ENCODE measurements at places on chromosomes 4 and X.

- no peak for DNase-seq
Observed at GRCh38 chrX:42128020-42128419, 204.7 kb upstream of the CASK start.

- DNase-seq: peak; percentile 6
Observed at GRCh38 chr4:144449611-144450010, 196.3 kb upstream of the HHIP start.

DNA sequence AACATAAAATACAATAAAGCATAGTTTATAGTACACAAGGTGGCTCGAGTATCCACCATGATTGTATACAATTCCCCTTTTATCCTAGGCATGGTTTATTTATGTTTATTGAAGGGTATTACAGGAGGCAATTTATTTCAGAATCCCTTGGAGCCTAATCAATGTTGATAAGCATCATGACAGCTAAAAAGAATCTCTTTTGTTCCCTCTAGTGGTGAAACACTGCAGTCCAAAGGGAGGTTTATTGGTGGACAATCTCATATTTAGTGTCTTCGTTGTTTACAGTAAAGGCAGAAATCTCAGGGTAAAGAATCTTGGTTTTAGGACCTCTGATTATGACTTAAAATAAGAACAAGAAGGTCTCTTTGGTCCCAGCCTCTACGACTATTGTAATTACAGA is 1712.5 kb downstream of the C4orf33 start:
- DNase-seq: no peak

DNA sequence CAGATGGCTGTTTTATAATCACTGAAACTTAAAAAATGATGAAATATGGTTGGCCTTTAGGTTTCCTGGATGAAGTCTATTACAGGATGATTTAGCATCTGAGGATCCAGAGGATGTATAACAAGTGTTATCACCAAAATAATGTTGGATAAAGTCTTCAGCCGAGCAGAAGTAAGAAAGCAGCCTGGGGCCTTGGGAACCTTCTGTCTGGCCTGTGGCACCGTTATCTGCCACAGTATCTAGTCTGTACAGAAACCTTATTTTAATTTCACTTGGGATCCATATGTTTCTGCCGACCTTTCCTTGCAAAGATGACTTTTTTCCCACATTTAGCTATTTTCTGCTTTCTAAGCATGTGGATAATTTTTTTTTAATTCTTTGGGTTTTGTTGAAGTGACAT is 20.5 kb upstream of the ANTXR2 start:
- DNase-seq: no peak

GRCh38 chrX:131270080-131270479 is 19.0 kb downstream of the IGSF1 start:
- DNase-seq: no peak
